ENCODE measurements at places on chromosomes 11 and 22.
A peak's percentile ranks its signal among the peaks of the same experiment; 100 is the strongest.

GRCh38 chr11:67199751-67200150, 66.5 kb upstream of the GRK2 start:
- no peak for DNase-seq

- no peak for DNase-seq
Measured at GRCh38 chr11:115665175-115665821, 161.1 kb upstream of the CADM1 start.

DNA sequence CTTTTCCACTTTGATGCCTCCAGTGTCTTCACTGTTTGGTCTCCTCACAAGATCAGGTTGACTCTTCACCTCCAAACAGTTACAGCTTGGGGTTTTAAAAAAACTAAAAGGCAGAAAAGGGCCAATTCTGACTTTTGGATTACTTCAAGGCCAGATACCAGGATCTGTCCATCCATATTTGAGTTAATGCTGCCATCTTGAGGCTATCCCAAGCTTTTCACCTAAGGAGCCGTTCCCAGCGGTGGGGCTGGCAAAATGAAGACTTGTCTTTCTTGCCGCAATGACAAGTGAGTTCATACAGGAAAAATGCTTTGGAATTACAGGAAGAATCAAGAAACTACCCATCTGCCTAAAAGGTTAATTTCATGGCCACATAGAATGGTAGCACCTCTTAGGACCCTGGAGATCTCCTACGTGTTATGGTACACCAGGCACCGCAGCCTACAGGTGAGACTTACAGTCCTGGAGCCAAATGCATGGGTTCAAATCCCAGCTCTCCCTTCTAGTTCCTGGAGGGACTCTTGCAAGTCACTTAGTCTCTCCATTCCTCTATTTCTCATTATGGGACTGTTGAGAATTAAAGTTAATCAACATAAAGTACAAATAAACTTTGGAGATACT, 6.0 kb upstream of the OR5B21 start:
- no peak for DNase-seq

DNA sequence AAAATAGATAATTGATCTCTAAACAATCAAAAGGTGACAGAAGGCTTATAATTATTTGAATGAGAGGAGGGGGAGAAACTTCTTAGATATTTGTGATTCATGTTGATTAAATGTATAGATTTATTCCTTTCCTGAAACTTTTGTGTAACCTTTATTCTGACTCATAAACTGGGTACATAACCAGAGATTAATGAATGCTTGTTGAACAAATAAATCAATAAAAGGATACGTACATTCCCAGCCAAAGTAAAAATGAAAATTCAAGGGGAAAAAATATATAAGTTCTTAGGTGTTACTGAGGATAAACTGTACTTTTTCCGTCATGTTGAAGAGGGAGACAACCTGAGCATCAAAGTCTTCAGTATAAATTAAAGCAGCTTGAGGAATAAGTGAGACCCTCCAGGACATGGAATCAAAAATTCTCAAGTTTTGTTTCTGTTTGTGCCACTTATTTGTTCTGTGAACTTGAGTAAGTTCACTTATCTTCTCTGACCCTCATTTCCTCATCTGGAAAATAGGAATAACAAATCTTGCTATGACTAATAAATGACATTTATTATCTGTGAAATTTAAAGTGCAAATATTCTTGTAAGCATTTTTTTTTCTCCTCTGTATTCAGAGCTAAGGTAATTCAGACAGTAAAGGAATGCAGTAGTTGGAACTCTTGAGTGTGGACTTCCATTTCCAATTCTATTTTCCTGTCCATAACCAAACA, 195.4 kb downstream of the METTL15 start:
- no peak for DNase-seq

DNA sequence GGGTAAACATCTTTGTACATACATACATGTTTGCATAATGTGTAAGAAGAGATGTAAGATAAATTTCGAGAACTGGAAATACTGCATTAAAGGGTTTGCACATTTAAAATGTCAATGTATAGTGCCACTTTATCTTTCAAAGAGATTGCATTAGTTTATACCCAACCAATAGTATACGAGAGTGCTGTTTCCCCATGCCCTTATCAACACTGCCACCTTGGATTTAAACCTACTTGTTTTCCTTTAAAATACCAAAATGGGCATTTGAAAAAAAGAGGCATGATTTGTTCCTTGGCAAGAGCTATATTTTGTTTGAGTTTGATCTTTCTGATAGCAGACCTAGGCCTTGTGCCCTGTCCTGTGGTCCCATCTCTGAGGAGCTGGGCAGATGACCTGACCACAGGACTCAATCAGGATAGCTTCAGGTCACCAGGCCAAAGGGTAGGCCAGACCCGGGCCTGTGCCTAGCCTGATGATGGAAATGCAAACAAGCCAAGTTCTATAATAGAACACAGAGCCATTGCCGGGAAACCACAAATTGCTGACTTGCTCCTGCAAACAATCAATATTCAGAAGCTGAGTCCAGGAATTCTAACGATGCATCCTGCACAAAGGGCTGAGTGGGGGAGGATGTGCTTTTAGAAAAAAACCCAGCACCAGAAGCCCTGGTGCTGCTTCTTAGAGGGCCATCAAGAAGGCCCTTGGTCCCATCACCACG, 16.9 kb upstream of the ALG8 start:
- DNase-seq: peak; percentile 63

DNA sequence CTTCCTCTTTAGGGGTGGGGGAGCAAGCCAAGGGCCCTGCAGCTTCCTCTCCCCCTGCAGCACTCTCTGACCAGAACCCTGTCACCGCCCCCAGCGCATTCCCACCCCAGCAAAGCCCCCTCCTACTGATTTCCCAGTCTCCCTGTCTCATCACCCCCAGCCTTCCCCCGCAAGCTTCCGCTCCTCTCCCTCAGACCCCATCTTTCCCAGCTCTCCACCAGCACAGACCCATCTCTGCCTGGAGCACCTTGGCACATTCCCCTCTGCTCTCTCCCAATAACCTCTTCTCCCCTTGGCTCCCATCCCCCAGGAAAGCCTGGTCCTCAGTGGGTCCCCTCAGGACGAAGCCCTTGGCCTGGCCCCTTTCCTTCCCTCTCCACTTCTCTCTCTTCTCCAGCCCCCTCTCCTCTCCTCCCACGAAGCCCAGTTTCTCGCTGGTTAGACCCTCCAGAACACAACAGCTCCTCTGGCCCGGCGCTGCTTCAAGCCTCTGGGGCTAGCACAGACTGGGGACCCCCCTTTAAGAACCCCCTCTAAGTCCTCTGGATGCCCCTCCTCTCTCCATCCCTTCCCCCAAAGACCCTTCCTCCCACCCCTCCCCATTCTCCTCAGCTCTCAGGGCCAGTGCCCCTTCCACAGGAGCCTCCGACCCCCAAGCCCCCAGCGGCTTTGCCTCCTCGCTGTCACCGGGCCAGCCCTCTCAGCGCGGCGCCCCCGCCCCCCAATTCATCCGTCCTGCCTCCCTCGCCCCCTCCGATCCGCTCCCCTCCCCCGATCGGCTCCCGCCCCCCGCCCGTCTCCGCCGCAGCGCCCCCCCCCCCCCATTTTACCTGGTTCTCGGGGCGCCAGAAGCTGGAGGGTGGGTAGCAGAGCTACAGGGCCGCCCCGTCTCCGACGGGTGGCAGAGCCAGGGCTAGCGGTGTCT, 594 bp downstream of the NRXN2 start:
- no peak for DNase-seq

DNA sequence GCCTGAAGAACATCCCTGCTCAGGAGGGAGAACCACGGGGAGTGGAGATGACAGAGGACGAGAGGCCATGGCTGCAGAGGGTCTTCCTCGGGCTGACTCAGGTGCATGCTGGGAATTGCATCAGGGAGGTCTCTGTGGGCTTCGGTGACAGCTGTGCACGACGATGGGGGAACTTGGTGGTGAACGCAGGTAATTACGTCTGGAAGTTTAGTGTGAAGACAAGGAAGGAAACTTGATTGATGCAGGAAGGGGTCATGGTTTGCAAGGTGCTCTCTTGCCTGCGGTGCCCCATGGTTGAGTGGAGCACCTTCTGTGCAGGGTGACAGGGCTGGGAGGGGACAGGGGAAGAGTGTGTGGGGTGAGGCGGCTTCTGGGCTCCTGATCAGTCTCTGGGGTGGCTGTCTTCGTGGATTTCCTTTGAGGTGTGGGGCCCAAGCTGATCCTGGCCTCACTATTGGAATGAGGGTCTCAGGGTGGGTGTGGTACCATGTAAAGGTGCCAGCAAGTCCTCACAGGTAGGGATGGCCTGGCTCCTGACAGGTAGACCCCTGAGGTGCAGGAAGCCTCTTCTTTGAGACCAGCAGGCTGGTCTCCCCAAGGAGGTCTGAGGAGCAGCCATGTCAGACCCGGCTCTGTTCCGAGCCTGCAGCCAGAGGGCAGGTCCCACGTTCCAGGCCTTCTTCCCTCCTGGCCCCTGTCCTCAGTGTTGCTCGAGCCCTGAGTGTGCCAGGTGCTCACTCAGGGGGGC, 1020.1 kb downstream of the TBC1D22A start:
- DNase-seq: no peak

DNA sequence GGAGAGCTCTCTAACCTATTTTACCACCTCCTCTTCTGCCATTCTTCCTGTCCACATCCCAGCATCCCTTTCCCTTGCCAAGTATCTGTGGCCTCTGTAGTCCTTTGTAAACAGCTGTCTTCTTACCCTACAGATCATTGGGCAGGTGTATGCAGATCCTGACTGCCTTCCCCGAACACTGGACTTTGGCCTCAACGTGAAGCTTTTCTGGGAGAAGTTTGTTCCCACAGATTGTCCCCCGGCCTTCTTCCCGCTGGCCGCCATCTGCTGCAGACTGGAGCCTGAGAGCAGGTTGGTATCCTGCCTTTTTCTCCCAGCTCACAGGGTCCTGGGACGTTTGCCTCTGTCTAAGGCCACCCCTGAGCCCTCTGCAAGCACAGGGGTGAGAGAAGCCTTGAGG, 17.3 kb downstream of the PIK3IP1 start:
- DNase-seq: no peak

DNA sequence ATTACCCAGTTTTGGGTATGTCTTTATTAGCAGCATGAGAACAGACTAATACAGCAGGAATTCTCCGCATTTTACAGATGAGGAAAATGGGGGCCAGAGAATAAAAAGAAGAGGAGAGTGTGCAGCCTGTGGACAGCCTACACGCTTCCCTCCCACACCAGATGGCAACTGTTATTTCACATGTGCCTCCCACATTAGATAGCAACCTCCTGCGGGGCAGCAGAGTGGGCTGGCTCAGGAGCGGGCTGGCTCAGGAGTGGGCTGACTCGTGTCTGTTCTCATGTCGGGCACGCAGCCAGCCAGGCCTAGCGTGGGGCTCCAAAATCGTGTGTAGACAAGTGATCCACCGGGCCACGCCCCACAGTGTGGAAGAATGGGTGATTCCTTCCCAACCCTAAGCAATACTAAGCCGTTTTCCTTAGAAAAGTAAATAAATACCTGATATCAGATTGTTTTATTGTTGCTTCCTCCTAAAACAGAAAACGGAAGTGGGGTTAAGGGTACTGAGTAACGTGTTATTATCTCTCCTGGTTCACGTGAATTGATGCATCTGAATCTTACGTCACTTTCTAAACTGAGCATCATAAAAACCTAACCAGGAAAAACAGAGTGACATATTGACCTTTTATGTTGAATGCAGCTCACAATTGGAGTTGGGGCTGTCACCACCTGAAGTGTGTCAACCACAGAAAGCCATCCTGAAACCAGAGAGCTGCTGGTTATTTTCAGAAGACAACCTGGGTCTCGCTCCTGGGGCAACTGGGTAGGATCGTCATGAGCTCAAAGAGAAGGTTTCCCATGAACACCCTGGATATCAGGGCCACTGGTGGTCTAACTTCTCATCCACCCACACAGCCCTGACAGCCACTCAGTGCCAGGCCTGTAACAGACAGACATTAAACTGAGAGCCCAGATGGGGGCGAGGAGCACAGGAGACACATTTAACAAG, 3.3 kb downstream of the TTLL1 start:
- no peak for DNase-seq

DNA sequence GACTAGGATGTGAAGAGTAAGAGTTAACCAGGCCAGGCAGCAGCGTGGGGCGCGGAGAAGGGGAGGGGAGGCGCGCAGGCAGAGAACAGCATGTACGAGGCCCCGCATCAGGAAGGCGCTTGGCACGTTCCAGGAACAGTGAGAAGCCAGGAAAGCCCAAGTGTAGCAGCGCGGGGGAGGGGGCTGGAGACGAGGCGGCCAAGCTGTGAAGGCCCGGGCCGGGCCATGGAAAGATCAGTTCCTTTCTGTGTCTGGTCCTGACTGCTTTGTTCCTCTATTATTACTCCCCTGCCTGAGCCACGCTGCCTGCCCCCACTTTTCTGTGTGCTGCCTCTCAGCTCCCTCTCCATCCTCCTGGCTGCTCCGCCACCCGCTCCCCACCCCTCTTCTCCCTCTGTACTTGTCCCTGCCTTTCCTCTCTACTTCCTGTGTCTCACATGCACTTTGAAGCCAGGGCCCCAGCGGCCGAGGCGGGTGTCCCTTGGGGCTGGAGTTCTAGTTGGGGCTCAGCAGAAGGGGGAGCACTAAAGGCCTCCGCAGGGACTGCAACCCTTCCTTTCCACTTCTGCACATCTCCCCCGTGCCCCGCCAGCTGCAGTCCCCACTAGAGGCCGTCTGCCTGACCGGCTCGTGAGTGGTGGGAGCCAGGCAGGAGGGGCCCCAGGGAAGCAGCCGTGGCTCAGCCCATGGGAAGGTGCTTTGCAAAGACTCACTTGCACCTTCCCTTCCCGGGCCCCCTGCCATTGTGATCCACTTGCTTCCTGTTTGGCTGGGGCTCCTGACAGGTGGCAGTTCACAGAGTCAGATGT, 63.7 kb downstream of the PRDM11 start:
- DNase-seq: no peak

GRCh38 chr11:87083029-87083428, 45.3 kb downstream of the TMEM135 start:
- no peak for DNase-seq

DNA sequence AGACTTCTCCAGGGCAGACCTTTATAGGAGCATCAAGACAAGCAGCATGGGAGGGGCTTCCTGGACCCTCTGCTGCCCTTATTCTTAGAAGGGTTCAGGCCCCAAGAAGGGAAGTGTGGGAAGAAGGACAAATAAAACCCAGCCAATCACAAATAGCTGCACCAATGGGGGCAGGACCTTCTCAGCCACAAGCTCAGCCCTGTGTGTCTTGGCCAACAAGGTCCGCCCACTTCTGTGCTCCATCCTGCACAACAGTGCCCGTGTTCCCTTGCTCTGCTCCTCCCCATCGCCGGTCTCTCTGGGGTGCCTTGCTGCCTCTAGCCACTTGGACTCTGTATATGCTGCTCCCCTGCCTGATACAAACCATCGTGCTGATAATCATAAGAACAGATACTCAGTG, 86.1 kb downstream of the NAT10 start:
- DNase-seq: no peak

- no peak for DNase-seq
Measured at GRCh38 chr11:79744941-79745340, 304.1 kb upstream of the TENM4 start.

GRCh38 chr11:128890543-128891368, at the start of gene KCNJ5:
TSS of gene KCNJ5 (plus strand) at chr11:128891356. CDS start at chr11:128911274, 19,918 bp downstream.
- no peak for DNase-seq

All from HuH-7.5 (cell line).